ENCODE measurements at places on chromosomes 1 and 21. TPM values are rescaled to one million over a fixed set of nuclear protein-coding genes. Genes with fewer than 3 reads are reported as not detected.

RAB25 gene
- total RNA-seq, result not detected

CAPN8 gene
- total RNA-seq, result 0.58 TPM

FCER1G gene
- total RNA-seq, result 6.9 TPM

KIAA1614 gene
- 11.7 TPM for total RNA-seq

RAB7B gene
- total RNA-seq, result 10.6 TPM

DNA sequence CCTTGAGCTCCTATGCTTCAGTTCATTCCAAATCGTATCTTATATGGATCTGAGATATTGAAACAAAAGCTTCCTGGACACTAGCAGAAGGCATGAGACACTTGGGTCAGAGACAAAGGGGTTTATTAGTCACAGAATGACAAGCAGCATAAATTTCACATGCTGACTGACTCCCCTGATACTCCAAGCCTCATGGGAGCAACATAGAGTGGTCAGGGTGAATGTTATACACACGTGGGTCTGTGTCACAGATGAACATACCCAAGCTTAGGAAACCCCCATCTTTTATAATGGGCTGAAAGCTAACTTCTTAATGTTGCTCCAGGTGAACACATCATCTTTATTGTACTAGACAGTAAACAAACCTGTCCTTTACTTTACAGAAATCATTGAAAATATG, 599.9 kb upstream of the RGS18 start:
- H3K27ac ChIP-seq, result no peak overlapping the region
- no peaks in the 10 kb centered on the region for H3K27me3 ChIP-seq
- no peaks in the 10 kb centered on the region for H3K36me3 ChIP-seq
- H3K4me1 ChIP-seq, result no peaks in the 10 kb centered on the region
- no peak for DNase-seq
- no peak overlapping the region for H3K4me3 ChIP-seq

DNA sequence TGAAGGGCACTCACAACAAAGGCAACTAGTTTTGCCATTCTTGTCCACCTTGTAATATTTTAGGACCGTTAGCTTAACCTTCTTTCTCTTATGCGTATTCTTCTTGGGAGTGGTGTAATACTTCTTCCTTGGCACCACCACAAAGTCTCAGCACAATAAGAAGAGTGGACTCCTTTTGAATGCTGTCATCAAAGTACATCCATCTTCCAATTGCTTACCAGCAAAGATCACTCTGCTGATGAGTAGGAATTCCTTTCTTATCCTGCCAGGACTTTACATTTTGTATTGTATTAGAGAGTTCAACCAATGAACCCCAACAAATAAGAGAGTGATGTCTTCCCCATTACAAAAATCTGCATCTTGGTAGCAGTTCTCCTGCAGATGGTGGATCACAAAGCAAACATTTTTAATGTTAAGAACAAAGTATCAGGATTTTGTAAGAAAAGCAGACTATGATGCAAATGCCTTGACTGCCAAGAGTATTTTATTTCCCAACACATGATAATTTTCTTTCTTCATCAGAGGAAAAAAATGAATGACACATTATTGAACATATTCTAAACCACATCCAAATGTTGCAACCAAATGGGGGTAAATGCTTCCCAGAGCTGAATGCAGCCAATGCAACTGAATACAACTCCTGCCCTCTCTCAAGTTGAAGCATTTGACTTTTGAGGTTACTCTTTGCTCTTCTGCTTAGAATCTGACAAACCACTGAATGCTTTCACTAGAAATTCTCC, 5.1 kb upstream of the ARNT start:
- H3K4me3 ChIP-seq, result no peak overlapping the region
- H3K27ac ChIP-seq, result no peak overlapping the region

DNA sequence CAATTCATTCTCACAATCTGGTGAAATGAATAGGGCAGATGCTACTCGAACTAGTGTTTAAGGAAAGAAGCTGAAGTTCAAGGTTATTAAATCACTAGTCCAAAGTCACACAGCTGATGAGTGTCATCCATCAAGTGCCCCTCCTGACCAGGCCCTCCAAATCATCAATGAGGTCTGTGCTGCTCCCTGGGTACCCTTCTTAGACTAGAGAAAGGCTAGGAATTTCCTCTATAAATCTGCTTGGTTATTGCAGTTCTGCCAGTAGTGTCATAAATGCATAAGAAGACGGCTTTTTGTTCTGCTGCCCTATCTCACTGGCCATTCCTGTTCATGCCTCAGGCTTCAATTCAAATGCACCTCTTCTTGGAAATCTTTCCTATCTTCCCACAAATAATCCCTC, 5.5 kb upstream of the KRTAP21-1 start:
- no peaks in the 10 kb centered on the region for H3K36me3 ChIP-seq
- no peaks in the 10 kb centered on the region for H3K4me1 ChIP-seq
- no peaks in the 10 kb centered on the region for H3K27me3 ChIP-seq
- H3K4me3 ChIP-seq, result no peak overlapping the region

GRCh38 chr1:214957330-214958137, 125.0 kb upstream of the KCNK2 start:
- H3K4me1 ChIP-seq, result no peaks in the 10 kb centered on the region
- H3K36me3 ChIP-seq, result no peaks in the 10 kb centered on the region
- H3K27ac ChIP-seq, result no peak overlapping the region
- H3K4me3 ChIP-seq, result no peak overlapping the region

DNA sequence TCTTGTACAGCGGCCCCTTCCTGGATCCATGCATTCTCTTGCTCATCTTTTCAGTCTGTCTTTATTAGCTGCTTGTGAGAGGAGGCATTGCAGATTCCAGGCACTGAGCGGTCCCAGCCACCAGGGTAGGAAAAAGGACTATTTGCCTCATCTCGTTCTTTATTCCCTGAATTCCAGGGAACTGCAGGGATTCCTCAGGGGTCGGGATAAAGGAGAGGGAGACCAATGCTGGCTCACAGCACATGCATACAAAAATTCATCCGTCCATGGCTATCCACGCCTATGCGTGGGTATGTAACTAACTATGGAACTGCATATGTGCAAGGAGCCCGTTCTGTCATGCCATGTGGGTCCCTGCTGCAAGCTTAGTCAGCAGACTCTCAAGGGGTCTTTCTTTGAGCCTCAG, 879 bp upstream of the PLPPR5 start:
- no peak overlapping the region for H3K27ac ChIP-seq
- H3K4me1 ChIP-seq, result peaks cover 9% of the 10 kb centered on the region
- no peak for DNase-seq
- peak overlapping the region; percentile 41 for H3K4me3 ChIP-seq
- H3K36me3 ChIP-seq, result no peaks in the 10 kb centered on the region
- H3K27me3 ChIP-seq, result peaks cover 29% of the 10 kb centered on the region

DNA sequence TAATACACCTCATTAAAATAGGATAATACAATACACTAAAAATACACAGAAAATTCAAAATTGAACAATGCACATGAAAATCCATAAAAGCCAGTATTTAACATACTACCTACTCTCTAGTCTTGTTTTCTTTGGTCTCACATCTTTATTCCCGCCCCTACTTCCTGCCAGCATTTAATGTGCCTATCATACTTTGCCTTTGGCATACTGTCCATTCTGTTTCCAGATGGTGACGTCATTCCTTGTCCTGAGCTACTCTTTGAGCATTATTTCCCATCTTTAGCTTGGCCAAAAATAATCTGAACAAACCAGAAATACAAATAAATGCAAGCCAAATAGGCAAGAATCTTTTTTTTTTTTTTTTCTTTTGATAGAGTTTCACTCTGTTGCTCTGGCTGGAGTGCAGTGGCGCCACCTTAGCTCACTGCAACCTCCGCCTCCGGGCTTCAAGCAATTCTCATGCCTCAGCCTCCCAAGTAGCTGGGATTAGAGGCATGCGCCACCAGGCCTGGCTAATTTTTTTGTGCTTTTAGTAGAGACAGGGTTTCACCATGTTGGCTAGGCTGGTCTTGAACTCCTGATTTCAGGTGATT, 4.4 kb downstream of the HFM1 start:
- no peak overlapping the region for H3K27ac ChIP-seq
- H3K36me3 ChIP-seq, result no peaks in the 10 kb centered on the region
- no peak overlapping the region for H3K4me3 ChIP-seq
- peaks cover 2% of the 10 kb centered on the region for H3K27me3 ChIP-seq

DNA sequence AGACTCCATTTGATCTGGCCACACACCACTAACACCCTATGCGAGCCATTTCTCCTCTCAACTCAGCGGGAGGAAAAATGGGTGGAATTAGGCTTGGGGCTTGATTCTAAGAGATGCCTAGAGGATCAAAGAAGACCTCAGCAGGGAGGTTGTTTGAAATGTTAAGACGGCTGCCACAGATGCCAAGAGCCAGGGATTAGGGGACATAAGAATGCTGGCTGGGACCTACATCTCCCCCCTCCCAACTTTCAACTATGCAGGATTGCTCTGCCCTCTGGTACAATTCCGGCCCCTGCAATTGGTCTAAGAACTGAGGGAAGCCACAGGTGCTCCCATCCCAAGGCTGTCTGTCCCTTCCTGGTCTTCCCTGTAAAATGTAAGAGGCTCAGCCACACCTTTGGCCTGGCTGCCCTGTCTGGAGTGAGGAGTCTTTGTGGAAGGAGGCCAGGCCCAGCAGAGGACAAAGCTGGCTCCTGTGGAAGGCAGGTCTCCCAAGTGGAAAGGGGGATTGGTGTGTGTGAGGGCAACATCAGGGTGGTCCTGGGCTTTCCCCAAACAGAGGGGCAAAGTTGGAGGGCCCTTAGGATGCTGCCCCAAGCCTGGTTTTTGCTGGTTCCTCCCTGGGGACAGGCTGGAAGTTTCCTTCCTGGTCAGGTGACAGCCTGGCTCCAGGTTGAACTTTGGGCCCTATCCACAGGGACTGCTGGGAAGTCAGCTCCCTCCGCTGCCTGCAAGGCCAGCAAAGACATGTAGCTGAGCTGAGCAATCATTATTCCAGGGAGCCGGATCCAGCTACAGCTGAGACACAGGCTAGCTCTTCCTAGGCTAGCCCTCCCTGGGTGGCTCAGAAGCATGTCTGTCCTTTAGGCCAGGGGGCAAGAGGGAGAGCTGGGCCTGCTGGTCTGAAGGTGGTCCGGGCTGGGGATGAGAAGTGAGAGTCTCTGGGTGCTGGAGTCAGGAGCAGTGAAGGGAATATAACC, 34.5 kb upstream of the SYNC start:
- H3K36me3 ChIP-seq, result no peaks in the 10 kb centered on the region
- no peak overlapping the region for H3K4me3 ChIP-seq
- DNase-seq, result no peak

DNA sequence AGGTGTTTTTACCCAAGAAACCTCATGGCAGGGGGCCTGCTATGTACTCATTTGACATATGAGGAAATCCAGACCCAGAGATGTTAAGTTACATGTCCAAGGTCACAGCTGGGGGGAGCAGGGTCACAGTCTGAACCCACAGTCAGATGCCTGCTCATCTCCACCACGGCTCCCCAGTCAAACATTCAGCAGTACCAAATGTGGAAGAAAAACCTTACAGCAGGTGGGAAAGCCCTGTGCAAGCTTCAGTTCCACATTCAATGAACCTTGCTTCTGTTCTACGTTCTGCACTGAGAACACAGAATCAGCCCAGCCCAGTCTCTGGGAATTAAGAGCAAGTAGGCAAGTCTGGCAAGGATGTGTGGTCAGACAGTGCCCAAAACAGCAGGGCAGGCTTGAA, 35.2 kb downstream of the LRP8 start:
- no peak overlapping the region for H3K27ac ChIP-seq
- H3K4me1 ChIP-seq, result peaks cover 19% of the 10 kb centered on the region
- H3K27me3 ChIP-seq, result no peaks in the 10 kb centered on the region
- no peak overlapping the region for H3K4me3 ChIP-seq

DNA sequence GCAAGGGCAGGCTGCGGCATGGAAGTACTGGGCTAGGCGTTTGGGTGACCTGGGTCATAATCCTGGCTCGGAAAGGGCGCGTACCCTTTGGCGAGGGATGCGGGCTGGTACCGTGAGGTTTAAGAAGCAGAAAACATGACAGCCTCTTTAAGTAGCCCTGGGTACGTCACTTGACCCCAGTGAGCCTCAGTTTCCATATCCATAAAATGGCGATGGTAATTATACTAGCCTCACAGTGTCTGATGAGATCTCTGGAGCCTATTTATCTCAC, 700 bp downstream of the PIGV start:
- peak overlapping the region; percentile 92 for H3K4me3 ChIP-seq
- peak overlapping the region; percentile 99 for H3K27ac ChIP-seq
- DNase-seq, result no peak
- no peaks in the 10 kb centered on the region for H3K27me3 ChIP-seq
- peaks cover 14% of the 10 kb centered on the region for H3K36me3 ChIP-seq

DNA sequence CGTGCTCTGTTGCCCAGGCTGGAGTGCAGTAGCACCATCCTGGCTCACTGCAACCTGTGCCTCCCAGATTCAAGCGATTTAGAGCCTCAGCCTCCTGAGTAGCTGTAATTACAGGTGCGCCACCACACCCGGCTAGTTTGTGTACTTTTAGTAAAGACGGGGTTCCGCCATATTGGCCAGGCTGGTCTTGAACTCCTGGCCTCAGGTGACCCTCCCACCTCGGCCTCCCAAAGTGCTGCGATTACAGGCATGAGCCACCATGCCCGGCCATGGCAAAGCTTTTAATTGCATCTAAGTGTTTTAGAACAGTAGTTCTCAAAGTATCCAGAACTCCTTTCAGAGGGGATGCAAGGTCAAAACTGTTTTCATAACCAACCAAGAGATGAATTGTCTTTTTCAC, 25.1 kb upstream of the IFNGR2 start:
- H3K36me3 ChIP-seq, result no peaks in the 10 kb centered on the region
- peaks cover 14% of the 10 kb centered on the region for H3K4me1 ChIP-seq
- H3K4me3 ChIP-seq, result no peak overlapping the region
- peaks cover 5% of the 10 kb centered on the region for H3K27me3 ChIP-seq
- no peak overlapping the region for H3K27ac ChIP-seq

- no peaks in the 10 kb centered on the region for H3K4me1 ChIP-seq
- no peak overlapping the region for H3K27ac ChIP-seq
- H3K4me3 ChIP-seq, result no peak overlapping the region
- peaks cover 47% of the 10 kb centered on the region for H3K36me3 ChIP-seq
- DNase-seq, result no peak
- no peaks in the 10 kb centered on the region for H3K27me3 ChIP-seq
Measured at GRCh38 chr1:3641046-3641760, 8.7 kb downstream of the WRAP73 start.

DNA sequence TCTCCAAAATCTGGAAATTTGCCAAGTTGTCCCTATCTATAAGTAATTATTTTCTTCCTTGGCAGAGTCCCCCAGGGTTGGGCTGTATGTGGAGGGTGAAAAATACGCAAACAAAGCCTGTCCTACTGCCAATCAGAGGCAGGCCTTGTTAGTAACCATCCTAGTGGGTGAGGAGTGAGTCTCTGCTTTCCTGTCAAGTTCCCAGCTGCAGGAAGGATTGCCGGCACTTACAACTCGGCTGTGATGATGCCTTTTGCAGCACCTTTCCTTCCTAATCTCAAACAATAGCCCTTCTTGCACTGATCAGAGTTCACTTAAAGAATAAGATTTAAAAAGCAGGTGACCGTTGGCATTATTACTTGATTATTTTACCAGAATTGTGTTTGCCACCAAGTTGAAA, 31.3 kb upstream of the FGGY start:
- peaks cover 9% of the 10 kb centered on the region for H3K4me1 ChIP-seq
